ENCODE measurements at places on chromosomes 5 and 9. TPM values are rescaled to one million over a fixed set of nuclear protein-coding genes. Genes with fewer than 3 reads are reported as not detected.

Gene GALNT10
- total RNA-seq, result 41.6 TPM

Gene THBS4
- 0.42 TPM for total RNA-seq

DNA sequence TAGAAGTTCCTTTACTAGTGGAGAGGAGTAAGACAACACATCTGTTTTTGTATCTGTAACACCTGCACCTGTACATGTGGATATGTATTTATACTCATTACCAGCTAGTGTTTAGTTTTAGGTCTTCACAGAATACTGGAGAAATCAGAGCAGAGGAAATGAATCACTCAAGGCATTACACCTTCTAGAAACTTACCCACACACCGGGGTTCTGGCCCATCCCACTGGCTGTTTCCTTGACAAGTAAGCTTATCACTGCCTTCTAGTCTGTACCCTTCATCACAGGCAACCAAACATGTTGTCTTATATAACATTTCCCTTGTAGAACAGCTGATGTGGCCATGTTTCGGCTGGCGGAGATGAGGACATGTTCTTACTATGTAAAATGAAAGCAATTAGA, 76.7 kb downstream of the SVEP1 start:
- no peak for DNase-seq

- DNase-seq, result no peak
These were observed 217.0 kb downstream of the AP3B1 start for GRCh38 chr5:78077369-78078068.

Gene GALNT12
- total RNA-seq, result 0.22 TPM

DNA sequence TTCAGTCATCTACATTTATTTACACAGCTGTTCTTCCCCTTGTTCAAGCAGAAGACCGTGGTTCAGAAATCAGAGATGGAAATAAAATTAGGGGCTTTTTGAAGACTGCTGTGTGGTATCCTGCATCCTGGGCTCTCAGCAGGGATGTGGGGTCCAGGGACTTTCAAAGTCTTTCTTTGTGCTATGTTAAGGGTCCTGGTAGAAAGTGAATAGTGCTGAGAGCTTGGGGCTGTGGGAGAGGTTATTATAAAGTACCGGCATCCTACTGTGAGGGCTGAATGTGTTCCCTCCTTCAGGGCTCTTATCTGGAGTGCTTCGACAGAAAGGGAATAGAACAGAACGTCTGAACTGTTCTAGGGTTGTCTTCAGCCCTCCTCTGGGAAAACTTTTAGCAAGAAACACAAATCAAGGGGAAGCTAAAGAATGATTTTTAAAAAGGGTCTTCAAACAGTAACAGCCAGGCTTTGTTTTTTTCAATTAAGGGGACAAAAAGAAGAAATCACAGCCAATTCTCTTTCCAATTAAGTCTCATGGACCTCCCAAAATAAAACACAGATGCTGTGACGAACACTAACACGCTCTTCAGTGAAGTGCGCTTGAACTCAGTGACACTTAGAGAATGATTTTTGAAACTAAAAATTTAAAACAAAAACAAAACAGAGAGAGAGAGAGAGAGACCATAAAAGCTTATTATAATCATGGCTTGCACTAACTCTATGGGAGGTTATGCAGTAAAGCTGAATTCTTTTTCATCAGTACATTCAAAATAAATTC, 15.7 kb upstream of the SLC1A3 start:
- DNase-seq, result no peak

DNA sequence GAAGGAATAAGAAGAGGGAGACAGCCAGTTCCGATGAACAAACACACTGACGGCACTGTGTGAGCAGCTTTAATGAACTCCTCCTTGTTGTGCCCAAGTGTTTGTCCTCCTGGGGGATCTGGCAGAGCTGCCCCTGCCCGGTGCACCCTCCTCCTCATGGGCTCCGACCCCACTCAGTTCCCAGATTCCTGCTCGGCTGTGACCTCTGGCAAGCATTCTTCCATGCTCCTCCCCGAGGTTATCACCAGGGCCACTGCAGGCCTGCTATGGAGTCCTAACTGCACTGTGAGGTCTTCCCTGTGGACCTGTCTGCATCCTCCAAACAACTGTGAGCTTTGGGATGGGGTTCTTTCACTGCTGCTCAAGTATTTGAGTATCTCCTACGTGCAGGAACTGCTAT, 142.2 kb downstream of the DCP2 start:
- no peak for DNase-seq

DNA sequence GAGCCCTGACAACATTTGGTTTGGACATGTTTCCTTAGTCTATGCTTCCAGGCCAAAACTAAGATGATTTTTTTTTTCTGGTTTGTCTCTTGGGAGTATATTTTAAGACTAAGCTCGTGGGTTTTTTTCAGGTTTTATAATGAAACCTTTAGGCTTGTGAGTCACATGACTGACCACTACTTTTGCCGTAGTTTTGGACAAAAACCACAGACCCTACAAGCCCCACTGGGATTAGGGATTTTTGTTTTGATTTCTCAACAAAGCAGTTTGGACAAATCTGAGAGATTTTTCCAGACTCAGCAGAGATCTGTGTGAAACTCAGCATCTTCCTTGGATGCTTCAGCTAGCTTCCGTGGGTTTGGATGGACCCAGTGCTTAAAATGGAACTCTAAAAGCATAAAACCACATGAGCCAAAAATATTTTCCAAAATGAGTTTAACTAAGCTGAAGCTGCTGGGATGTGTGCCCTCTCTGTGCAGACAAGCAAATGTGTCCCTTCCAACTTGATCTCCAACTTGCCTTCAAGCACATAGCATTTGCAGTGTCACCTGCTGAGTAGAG, 70.3 kb upstream of the SMIM15 start:
- no peak for DNase-seq

GRCh38 chr9:14258156-14258555, 55.8 kb downstream of the NFIB start:
- DNase-seq, result no peak

DNA sequence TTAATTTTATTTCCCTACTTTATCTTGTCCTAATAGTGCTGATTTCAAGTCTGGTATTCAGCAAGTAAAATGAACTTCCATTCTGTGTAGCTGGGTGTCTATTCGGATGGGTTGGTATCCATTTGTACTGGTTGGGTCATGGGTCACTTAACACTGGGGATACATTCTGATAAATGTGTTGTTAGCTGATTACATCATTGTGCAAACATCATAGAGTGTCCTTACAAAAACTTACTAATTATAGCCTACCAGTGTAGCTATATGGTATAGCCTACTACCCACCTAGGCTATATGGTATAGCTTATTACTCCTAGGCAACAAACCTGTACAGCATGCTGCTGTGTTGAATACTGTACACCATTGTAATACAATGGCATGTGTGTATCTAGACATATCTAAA, 1373.7 kb upstream of the DMAC1 start:
- no peak for DNase-seq

- peak; percentile 71 for DNase-seq
These were observed 38.0 kb downstream of the CREBRF start for GRCh38 chr5:173094012-173094661.

Gene FCN2
- not detected for total RNA-seq

Gene SLC36A2
- not detected for total RNA-seq

Gene GBGT1
- not detected for total RNA-seq

Gene SHISAL2B
- not detected for total RNA-seq

Gene HSDL2
- 26.3 TPM for total RNA-seq

Gene PCDHGA11
- 0.22 TPM for total RNA-seq

DNA sequence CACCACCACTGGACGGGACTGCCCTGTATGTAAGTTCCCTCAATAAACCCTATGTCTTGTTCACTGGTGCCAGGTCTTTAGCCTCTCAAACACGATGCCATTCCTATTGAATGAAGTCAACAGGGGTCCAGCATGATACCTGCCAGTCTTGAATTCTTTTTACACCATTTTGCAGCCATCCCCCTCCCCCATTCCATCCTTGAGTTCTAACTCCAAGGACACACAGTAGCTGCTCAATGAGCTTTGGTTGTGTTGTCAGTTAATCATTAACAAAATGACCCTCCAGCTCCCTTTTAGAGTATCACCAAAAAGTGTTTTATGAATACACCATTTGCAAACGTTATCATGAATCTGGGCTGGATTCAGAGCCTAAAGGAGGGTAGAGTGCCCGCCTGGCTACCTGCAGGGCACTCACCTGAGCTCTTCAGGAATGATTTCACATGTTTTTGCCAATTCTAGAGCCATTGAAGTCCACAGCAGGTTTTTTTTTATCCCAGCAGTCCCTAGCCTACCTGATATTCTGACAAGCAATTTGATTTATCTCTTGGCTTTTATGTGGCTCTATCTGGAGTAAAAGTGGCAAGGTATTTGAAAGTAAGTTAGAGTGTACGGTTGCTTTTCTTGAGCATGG, 271.8 kb downstream of the SMARCA2 start:
- no peak for DNase-seq

Gene DNAI1
- not detected for total RNA-seq

DNA sequence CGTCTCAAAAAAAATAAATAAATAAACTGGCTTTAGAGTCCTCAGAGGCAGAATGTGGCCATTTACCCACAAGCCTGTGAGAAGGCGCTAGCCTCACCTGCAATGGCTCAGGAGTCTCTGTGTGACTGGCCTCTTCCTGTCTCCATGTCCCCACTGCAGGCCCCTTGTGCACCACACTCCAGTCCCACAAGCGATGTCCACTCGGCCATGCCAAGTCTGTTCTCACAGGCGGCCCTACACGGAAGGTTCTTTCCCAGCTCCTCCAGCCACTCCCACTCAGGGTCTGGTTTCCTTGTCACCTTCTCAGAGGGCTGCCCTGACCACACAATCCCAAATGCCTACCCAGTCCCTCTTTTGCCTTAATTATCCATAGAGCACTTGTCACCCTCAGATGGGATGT, 38.2 kb downstream of the POLR1E start:
- DNase-seq, result no peak

- DNase-seq, result no peak
These were observed 16.0 kb downstream of the LYRM7 start for GRCh38 chr5:131186561-131187256.

DNA sequence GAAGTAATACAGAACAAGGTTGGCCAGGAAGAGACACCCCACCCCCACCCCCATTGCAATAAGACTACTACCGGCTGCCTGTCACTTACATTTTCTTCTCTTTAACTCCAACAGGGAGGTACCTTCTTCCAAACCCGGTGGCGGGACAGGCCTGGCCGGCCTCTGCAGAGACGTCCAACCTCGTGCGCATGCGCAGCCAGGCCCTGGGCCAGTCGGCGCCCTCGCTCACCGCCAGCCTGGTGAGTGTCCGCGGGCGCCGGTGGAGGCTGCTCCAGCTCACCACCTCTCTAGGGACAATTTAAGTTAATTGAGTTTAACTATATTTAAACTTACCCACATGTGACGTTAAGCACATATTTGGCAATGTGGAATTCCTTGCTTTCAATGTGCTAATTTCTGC, 192.4 kb downstream of the MAST4 start:
- DNase-seq, result no peak

- no peak for DNase-seq
These were observed 212.7 kb downstream of the TTLL11 start for GRCh38 chr9:121880343-121880898.
